ENCODE measurements at places on chromosomes 3 and 15.
A peak's percentile ranks its signal among the peaks of the same experiment; 100 is the strongest.

- DNase-seq: no peak
Observed at GRCh38 chr3:108242776-108243175, 20.6 kb upstream of the IFT57 start.

DNA sequence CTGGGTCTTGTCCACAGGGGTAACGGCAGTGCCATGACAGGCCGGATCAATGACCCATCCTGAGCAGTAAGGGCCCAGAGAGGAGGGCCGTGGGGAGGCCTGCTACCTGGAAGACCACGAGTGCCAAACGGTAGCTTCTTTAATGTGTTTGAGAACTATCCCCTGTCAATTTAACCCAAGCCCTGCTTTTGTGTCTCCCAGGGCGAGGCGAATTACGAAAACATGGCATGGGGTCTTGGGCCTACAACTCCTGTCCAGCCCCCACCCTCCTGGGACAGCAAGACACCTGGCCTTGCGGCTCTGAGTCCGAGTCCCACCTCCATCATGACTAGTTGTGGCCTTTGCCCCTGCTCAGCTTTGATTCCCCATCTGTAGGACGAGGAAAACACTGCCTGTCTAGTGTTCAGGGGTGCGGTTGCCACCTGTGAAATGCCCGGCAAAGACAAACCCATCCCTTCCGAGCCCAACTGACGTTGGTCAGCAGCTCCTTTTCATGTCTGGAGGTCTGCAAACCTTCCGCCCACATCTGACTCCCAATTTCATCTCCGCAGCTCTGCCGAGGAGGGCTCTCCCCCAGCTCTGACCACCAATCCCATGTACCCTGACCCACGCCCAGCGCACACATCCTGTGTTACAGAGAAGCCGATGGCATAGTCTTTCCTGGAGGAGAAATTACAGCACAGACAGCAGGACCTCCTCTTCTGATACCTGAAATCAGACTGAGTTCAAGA lies 28.9 kb upstream of the SNRPA1 start:
- no peak for DNase-seq

- DNase-seq: peak; percentile 54
Observed at GRCh38 chr15:100341239-100341749, 481 bp downstream of the ADAMTS17 start.

- DNase-seq: peak; percentile 86
Observed at GRCh38 chr3:123328851-123329635, 119.8 kb downstream of the ADCY5 start.

- no peak for DNase-seq
Observed at GRCh38 chr3:143151004-143151731, 31.6 kb downstream of the CHST2 start.

GRCh38 chr3:23834082-23834870 lies 28.5 kb downstream of the UBE2E1 start:
- no peak for DNase-seq

GRCh38 chr3:41259449-41260062 lies 60.3 kb downstream of the CTNNB1 start:
- no peak for DNase-seq

GRCh38 chr3:160141485-160142185 lies 83.6 kb upstream of the C3orf80 start:
- DNase-seq: no peak

GRCh38 chr3:101827211-101828174 lies 21.8 kb upstream of the NFKBIZ start:
- peak; percentile 70 for DNase-seq

DNA sequence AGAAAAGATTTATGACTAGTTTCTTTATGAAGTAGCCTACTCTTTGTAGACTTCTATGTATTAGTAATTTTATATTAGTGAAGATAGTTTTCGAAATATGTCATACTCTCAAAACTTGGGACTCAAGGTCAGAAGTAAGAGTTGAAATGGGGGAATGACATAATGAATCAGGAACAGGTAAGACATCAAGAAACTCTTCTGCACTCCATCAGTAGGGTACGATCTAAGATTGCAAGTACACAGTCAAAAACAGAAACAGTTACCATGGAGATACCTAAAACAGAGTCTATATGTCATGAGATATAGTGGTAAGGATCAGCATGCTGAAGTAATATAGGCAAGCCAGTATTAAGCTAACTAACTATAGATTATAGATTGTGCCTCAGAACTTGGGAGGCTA lies 187.0 kb upstream of the MLF1 start:
- no peak for DNase-seq
